ENCODE measurements at places on chromosomes 6 and 20. TPM values are rescaled to one million over a fixed set of nuclear protein-coding genes. Genes with fewer than 3 reads are reported as not detected.

ADTRP gene
- total RNA-seq: 1.0 TPM

TOMM34 gene
- total RNA-seq: 163 TPM

BRPF3 gene
- total RNA-seq: 33.2 TPM

HLA-DRB5 gene
- total RNA-seq: not detected

FLRT3 gene
- 22.2 TPM for total RNA-seq

HRH3 gene
- 0.51 TPM for total RNA-seq

PLA2G7 gene
- total RNA-seq: 6.2 TPM

ZNF343 gene
- total RNA-seq: 10.4 TPM

ZNF334 gene
- total RNA-seq: 23.3 TPM

ATP9A gene
- 35.1 TPM for total RNA-seq

DNA sequence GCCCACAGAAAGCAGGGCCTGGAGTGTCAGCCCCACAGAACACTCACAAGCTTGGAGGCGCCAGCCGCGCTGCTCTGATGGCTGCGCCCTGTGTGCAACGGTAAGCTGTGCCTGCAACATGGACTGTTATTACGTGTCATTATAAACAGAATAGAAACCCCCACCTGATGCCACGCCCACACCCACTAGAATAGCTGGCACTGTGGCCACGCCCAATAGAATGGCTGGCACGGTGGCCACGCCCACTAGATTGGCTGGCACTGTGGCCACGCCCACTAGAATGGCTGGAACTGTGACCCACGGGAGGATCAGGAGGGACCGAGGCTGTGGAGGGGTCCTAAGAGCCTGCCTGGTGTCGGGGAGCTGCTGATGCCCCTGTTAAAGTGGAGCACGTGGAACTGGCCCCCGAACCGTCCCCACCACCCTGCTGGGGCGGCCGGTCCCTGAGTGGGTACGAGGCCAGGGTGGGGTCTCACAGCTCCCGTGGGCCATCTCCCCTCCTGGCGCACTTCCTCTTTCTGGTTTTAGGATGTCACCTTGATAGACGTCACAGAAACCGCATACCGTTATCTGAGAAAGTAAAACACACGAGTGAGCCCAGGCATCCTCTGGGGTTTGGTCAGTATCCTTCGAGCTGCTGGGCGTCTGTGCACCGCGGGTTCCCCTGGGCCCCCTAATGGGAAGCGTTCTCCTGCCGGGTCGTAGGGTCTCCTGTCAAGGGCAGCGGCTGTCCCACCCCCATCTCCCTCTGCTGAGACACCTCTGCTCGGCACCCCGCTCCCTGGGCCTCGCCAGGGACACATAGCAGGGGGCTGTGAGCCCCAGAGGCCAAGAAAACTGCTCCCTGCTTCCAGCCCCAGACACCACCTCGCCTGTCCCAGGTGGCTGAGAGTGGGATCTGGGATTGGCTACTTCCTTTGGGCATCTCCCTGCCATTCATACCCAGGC, 25.4 kb downstream of the SLC17A9 start:
- no peak overlapping the region for H3K27ac ChIP-seq
- no peak overlapping the region for H3K4me3 ChIP-seq
- peaks cover 43% of the 10 kb centered on the region for H3K27me3 ChIP-seq
- H3K36me3 ChIP-seq: no peaks in the 10 kb centered on the region
- no peaks in the 10 kb centered on the region for H3K4me1 ChIP-seq
- DNase-seq: no peak

GRCh38 chr6:37242429-37243052, 15.0 kb upstream of the TBC1D22B start:
- no peaks in the 10 kb centered on the region for H3K36me3 ChIP-seq
- H3K4me3 ChIP-seq: no peak overlapping the region
- peak; percentile 36 for DNase-seq
- peak overlapping the region; percentile 48 for H3K27ac ChIP-seq
- H3K4me1 ChIP-seq: no peaks in the 10 kb centered on the region

DNA sequence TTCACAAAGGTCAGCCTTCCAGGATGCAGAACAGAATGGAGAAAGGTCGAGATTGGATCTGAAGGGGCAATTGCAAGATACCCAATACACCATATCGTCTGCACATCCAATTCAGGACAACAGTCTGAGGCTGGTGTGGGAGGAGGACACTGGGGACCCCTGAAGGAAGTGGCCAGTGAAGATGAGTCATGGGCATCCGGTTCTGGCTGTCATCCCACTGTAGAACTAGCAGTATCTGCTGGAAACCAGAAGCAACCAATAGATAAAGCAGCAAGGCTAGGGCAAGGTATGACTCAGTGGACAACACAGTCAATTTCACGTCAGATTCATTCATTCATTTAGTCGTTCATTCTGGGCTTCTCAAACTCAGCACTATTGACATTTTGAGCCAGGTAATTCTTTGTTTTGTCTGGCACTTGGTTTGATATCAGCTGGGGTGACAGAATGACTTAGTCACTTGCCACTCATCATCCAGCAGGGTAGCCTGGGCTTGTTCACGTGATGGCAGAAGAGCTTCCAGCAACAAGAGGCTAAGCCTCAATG, 30.3 kb upstream of the SHLD1 start:
- no peak overlapping the region for H3K27ac ChIP-seq
- H3K27me3 ChIP-seq: no peaks in the 10 kb centered on the region
- no peak for DNase-seq
- H3K4me3 ChIP-seq: no peak overlapping the region

GRCh38 chr6:37171970-37172812, 2.2 kb downstream of the PIM1 start:
- H3K36me3 ChIP-seq: no peaks in the 10 kb centered on the region
- H3K4me1 ChIP-seq: peaks cover 5% of the 10 kb centered on the region
- peak; percentile 95 for DNase-seq
- H3K27ac ChIP-seq: peak overlapping the region; percentile 84

- no peaks in the 10 kb centered on the region for H3K27me3 ChIP-seq
These were observed 11.4 kb downstream of the ZC3H12D start for GRCh38 chr6:149473080-149474052.

DNA sequence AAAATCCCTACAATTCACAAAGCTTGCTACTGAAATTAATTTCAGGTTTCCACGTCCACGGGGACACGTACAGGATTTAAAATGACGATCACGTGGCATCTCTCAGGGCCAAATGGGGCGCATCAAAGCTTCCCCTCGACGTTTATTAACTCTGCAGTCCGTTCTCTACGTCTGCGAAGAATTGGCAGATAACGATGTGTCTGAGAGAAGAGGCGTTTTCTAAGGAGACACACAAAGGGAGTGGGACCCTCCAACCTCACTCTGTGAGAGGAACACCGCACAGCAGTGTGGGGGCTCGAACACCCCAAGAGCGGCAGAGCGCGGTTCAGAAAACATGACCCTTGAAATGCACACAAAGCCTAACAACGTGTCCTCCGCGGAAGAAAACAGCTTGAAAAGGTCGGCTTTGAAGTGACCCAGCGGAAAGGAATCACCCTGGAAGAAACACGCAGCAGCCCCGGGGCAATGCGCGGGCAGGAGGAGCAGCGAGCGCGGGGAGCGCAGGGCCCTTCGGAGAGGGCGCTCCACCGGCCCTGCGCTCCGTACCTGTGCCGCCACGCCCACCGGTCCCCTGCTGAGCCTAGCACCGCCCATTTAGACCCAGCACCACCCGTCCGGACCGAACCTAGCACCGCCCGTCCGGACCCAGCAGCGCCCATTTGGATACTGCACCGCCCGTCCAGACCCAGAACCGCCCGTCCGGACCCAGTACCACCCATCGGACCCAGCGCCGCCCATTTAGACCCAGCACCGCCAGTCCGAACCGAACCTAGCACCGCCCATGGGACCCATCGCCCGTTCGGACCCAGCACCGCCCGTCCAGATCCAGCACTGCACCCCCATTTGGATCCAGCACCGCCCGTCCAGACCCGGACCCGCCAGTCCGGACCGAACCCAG, 1.1 kb upstream of the AFDN start:
- H3K36me3 ChIP-seq: no peaks in the 10 kb centered on the region
- peak overlapping the region; percentile 82 for H3K27ac ChIP-seq
- H3K4me1 ChIP-seq: no peaks in the 10 kb centered on the region
- H3K4me3 ChIP-seq: peak overlapping the region; percentile 61
- DNase-seq: peak; percentile 80

DNA sequence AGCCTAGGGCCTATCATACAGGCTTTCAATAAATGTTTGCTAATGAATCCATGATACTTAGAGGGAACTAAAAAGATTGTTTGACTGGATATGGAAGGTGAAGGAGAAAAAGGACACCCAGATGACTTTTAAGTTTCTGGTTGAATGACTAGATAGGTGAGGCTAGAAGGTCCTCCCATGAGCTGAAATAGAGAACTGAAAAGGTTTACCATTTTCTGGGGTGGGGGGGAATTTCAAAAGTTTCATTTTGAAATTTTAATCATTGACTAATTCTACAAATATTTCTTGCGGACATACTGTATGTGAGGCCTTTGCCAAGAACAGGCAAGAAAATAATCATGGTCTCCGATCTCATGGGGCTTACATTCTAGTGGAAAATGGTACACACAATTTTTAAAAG, 17.9 kb upstream of the ZBTB2 start:
- H3K27ac ChIP-seq: no peak overlapping the region
- H3K27me3 ChIP-seq: no peaks in the 10 kb centered on the region
- no peak for DNase-seq
- no peak overlapping the region for H3K4me3 ChIP-seq

GRCh38 chr6:106383573-106383972, 23.1 kb downstream of the CRYBG1 start:
- no peaks in the 10 kb centered on the region for H3K4me1 ChIP-seq
- no peaks in the 10 kb centered on the region for H3K27me3 ChIP-seq
- no peaks in the 10 kb centered on the region for H3K36me3 ChIP-seq
- H3K4me3 ChIP-seq: no peak overlapping the region

DNA sequence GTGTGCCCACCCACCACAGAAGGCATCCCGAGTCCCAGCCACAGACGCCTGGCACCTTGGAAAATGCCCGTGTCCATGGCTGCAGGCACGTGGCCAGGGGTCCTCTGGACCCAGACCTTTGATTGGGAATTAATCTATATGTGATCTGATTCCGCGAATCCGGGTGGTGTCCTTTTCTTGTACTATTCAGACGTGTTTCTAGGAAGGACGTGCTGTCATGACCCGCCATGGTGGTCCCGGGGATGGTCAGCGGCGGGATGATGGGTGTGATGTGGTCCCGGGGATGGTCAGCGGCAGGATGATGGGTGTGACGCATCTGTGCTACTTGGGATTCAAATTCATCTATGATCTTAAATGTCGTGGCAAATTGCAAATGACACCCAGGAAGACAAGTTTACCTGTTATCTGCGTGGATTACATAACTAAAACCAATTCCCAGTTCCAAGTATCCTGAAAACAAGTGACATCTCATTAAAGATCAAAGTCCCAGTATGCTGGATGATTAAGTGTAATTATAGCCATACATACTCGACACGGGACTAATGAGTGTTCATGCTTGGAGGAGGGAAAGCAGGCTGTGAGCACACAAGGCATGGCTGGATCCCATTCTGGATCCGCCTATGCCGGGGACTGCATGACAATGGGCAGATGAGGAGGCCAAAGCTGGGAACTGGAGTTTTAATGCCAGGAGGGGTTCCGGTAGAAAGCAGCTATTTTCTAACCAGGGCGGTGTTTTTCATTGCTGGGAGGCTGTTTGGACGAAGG, 256.5 kb downstream of the TAF4 start:
- no peaks in the 10 kb centered on the region for H3K4me1 ChIP-seq
- no peaks in the 10 kb centered on the region for H3K36me3 ChIP-seq
- no peaks in the 10 kb centered on the region for H3K27me3 ChIP-seq
- no peak overlapping the region for H3K27ac ChIP-seq

GRCh38 chr6:54718541-54719023, 128.0 kb upstream of the FAM83B start:
- H3K4me1 ChIP-seq: no peaks in the 10 kb centered on the region
- H3K36me3 ChIP-seq: no peaks in the 10 kb centered on the region
- DNase-seq: peak; percentile 19
- H3K27ac ChIP-seq: no peak overlapping the region
- H3K27me3 ChIP-seq: no peaks in the 10 kb centered on the region

GRCh38 chr20:16707674-16708073, 22.2 kb upstream of the SNRPB2 start:
- DNase-seq: no peak
- no peak overlapping the region for H3K27ac ChIP-seq
- H3K36me3 ChIP-seq: no peaks in the 10 kb centered on the region
- no peaks in the 10 kb centered on the region for H3K27me3 ChIP-seq
- H3K4me3 ChIP-seq: no peak overlapping the region

DNA sequence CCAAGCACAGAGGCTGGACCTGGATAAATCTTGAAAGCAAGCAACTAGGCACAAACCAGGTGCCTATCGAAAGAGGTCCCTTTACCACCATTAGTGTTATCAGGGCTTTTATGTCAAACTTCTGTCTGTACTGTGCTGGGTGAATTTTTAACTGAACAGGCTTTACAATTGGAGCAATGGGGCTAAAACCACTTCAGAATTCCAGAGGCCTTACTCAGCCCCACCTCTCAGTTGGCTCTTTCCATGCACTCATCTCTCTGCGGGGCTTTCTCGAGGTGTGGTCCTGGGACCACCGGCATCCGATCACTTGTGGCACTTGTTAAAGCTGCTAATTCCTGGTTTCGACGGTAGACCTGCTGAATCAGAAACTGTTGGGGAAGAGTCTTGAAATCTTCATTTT, 232.5 kb downstream of the SOX4 start:
- DNase-seq: no peak
- no peak overlapping the region for H3K4me3 ChIP-seq
- no peaks in the 10 kb centered on the region for H3K4me1 ChIP-seq
- no peaks in the 10 kb centered on the region for H3K27me3 ChIP-seq
- H3K36me3 ChIP-seq: no peaks in the 10 kb centered on the region

DNA sequence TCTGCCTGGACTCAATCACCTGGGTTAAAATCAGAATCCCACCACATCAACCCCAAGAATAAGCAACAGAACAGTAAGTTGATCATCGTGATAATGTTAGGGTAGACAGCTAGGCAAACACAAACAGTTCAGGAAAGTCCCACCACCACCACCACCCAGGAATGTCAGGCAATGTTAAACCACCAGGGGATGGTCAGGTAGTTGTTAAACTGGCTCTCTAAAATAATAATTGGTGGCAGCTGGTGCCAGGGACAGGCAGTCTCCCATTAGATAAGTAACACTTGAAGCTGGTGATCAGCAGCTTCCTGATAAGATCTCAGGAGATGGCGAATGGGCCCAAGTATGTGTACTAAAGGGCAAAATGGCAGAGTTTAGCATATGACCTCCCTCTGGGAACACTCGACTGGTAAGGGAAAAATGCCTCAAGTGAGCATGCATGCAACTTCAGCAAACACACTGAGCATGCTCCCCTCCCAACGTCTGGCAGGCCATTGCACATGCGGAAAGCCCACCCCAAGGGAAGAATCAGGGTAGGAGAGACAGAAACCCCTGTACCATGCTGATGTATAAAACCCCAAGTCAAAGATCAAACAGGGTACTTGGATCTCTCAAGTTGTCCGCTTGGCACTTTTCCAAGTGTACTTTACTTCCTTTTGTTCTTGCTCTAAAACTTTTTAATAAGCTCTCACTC, 66.6 kb downstream of the IPCEF1 start:
- H3K27ac ChIP-seq: no peak overlapping the region
- no peaks in the 10 kb centered on the region for H3K36me3 ChIP-seq
- no peak for DNase-seq

DNA sequence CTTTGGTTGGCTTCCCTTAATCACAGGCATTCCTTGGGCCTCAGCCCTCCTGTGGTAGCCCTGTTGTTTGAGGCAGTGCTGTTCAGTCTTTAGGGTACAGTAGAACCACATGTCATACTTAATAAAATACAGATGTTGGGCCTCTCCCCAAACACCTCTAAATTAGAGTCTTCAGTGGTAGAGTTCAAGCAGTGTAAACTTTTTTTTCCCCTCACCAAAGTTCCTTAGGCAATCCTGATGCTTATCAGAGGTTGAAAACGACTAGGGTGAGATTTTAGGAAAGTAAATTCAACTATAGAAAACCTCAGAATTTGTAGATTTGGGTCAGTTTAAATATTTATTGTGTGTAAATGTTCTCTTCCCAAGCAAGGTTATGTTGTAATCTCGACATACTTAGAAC, 44.6 kb downstream of the BLTP3A start:
- DNase-seq: no peak
- no peaks in the 10 kb centered on the region for H3K4me1 ChIP-seq
- no peaks in the 10 kb centered on the region for H3K36me3 ChIP-seq
